ENCODE measurements at places on chromosomes 7 and 10.

DNA sequence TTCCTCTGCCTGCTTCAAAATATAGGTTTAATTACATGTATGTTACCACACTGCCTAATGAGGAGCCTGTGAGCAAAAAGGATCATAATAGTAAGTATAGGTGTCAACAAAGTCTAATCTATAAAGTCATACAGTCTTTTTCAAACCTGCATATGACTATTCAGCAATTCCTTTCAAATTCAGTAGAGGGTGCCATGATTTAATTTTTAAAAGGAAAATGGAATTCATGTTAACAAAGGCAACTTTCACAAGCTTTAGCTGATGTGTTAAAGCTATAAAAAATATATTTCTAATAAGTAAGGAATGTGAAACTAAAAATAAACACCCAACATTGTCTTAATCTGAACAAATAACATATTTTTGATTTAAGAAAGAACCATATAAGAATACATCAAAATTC, 52.1 kb downstream of the MPP7 start:
- no peak overlapping the region for H3K4me3 ChIP-seq
- peak; percentile 39 for DNase-seq
- peaks cover 11% of the 10 kb centered on the region for H3K27me3 ChIP-seq
- H3K4me1 ChIP-seq = peaks cover 28% of the 10 kb centered on the region
- H3K27ac ChIP-seq = no peak overlapping the region

DNA sequence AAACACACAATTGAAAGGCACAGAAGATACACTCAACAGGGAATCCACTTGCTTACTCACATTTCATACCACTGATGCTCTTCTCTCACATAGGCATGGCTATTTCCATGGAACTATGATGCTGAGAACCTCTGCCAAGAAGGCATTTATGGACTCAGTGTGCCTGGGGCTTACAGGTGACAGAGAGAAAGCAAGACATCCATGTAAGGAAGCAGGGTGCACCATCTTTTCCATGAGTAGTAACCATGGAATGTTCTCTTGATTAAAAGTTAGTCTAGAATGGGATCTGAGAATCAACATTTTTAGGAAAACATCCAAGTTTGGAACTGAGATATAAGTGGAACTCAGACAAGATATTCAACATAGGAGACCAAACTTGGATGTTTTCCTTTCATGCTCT, 52.5 kb upstream of the MACC1 start:
- H3K4me3 ChIP-seq = no peak overlapping the region
- H3K27me3 ChIP-seq = no peaks in the 10 kb centered on the region
- peak; percentile 3 for DNase-seq
- H3K36me3 ChIP-seq = no peaks in the 10 kb centered on the region
- no peak overlapping the region for H3K27ac ChIP-seq

GRCh38 chr10:93296151-93296550, 186.0 kb downstream of the MYOF start:
- H3K4me3 ChIP-seq = no peak overlapping the region
- no peak for DNase-seq
- peaks cover 3% of the 10 kb centered on the region for H3K27me3 ChIP-seq
- no peaks in the 10 kb centered on the region for H3K36me3 ChIP-seq

DNA sequence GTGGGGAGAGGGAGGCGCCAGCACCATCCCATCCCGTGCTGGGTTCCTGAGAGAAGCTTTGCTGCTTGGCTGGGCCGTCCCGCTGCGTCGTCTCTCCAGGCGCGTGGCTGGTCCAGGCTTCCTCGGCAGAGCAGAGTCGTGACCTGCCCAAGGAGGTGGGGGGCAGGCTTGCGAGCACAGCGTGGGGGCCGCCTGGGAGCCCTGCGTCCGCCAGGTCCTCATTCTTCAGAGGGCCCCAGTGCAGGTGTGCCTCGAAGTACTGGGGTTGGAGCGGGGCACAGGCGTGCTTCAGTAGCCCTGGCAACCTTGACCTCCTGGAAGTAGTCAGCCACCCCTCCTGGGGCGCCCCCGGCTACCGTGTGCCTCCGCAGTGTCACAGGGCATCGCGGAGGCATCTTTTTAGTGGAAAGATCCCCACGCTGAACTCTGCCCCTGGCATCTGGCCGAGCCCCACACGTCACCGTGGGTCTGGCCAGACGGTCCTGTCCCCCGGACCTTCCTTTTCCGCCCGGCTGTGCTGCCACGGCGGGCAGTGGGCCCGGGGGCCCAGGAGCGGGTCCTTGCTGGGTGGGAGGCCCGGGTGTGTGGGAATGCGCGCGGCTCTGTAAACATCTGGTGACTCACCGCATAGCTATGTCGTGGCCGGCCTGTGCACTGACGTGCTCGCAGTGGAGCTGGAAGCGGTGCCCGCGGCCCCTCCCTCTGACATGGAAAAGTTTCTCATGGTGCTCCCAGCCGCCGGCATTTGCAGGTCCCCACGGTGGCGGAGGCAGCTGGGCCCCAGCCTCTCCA, 6.4 kb downstream of the MAFK start:
- H3K4me3 ChIP-seq = peak overlapping the region; percentile 91
- H3K4me1 ChIP-seq = peaks cover 44% of the 10 kb centered on the region
- DNase-seq = peak; percentile 98
- peaks cover 20% of the 10 kb centered on the region for H3K27me3 ChIP-seq
- peak overlapping the region; percentile 100 for H3K27ac ChIP-seq

DNA sequence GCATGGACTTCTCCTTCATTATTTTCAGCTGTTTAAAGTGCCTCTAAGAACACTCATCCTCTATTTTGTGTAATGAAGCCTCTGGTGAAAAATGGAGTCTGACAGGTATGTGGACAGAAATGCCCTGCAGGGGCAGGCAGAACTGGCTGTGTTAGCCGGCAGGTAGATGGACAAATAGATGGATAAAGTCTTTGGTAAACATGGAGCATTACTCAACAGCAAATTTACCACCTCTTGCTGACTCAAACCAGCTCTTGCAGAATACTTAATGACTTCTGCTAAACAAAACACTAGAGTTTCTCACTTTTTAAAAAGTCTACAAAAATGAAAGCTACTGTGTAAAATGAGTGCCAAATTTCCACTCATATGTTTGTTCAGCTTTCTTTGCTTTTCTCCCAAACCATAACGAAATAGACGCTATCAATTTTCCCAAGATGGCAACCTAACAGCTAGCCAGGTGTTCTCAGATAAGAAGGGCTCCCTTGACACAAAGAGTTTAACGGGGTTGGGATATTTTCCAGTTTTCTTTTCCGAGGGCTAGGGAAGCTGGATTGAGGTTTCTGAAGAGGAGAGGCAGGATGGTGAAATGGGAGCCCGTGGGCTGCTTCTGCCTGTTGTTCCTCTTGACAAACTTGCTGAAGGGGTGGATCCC, 71.9 kb upstream of the HABP2 start:
- peaks cover 14% of the 10 kb centered on the region for H3K4me1 ChIP-seq
- no peak overlapping the region for H3K4me3 ChIP-seq
- H3K27me3 ChIP-seq = peaks cover 6% of the 10 kb centered on the region
- no peak overlapping the region for H3K27ac ChIP-seq
- peaks cover 19% of the 10 kb centered on the region for H3K36me3 ChIP-seq
- no peak for DNase-seq

DNA sequence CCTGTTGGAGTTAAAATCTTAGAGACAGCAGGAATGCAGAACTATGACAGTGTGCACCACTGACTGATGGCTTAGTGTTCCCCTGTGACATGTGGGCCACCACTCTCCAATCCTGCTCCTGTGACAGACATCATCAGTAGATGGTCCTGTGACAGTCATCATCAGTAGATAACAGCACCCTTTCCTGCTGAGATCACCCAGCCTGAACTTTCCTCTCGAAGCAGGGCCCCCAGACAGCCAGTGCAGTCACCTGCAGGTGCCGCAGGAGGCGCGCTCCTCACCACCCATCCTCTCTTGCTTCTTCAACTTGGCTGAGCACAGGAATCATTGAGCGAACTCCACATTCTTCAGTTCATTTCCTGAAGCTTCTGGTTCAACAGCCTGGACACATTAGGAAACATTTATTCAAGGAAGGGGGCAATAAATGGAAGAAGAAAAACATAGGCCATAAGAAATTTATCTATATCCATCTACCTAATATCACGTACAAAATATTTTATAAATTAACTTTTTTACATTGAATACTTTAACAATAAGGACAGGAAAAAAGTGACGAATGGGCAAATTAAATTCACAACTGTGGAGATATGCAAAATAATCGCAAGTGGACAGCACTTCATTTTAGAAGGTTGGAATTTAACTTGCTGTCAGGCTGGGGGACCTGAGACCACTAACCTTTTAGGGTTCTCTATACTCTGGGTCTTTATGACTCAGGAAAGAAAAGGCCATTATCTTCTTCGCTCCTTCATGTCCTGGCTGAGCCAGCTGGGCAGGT, 32.0 kb upstream of the MKI67 start:
- H3K27ac ChIP-seq = no peak overlapping the region
- no peaks in the 10 kb centered on the region for H3K4me1 ChIP-seq
- peaks cover 20% of the 10 kb centered on the region for H3K27me3 ChIP-seq
- no peak overlapping the region for H3K4me3 ChIP-seq

DNA sequence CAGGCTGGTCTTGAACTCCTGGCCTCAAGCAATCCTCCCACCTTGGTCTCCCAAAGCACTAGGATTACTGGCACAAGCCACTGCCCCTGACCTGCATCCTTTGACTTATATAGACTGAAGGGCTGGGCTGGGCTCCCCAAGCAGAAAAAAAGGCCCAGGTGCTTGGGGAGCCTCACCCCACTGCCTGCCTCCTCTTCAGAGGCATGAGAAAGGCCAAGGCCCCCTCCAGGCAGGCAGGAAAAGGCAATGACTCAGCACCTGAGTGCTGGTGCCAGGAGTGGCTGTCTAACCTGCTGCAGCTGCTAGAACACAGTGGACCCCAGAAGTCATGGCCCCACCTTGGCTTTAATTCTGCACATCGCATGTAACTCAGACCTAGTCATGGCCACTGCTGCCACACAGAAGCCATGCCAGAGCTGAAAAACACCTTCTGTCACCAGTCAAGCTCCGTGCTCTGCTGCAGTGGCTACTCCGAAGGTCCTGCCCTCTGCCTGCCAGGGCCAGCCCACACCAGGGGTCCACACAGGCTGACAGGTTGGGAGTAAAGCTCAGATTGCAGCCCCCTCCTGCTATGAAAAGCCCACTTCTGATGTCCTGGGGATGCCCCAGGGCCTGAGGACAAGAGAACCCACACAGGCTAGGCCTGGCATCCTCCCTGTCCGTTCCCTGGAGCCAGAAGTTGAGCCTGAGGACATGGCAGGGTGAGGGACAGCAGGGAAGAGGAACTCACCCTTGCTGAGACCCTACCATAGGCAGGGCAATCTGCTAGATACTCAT, 48.5 kb downstream of the GRID1 start:
- H3K4me3 ChIP-seq = no peak overlapping the region
- peaks cover 11% of the 10 kb centered on the region for H3K27me3 ChIP-seq

- no peak for DNase-seq
- H3K27me3 ChIP-seq = no peaks in the 10 kb centered on the region
- H3K4me3 ChIP-seq = peak overlapping the region; percentile 96
- H3K36me3 ChIP-seq = peaks cover 16% of the 10 kb centered on the region
- peaks cover 88% of the 10 kb centered on the region for H3K4me1 ChIP-seq
Observed at GRCh38 chr10:112957640-112958092, 7.6 kb downstream of the TCF7L2 start.

GRCh38 chr7:10863476-10863875, 110.2 kb upstream of the PHF14 start:
- no peak overlapping the region for H3K4me3 ChIP-seq
- no peak for DNase-seq
- H3K27ac ChIP-seq = no peak overlapping the region

DNA sequence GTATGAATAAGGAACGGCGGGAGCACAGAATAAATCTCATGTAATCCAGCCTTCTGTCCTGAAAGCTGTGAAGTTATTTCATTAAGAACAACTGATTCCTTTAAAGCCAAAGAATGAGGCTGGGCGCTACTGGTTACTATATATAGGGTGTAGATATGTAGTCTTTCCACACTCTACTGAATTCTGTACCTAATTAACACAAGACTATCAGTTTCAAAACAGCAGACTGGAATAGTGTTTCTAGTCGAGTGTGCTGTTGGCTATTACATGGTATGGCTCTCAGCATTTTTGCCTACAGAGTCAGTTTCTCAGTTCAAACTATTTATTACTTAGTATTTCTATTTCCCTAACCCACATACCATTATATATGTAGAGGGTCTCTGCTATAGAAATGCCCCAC, 163.3 kb downstream of the THSD7A start:
- H3K27ac ChIP-seq = no peak overlapping the region
- no peaks in the 10 kb centered on the region for H3K36me3 ChIP-seq
- H3K27me3 ChIP-seq = no peaks in the 10 kb centered on the region
- no peak overlapping the region for H3K4me3 ChIP-seq
- DNase-seq = no peak

DNA sequence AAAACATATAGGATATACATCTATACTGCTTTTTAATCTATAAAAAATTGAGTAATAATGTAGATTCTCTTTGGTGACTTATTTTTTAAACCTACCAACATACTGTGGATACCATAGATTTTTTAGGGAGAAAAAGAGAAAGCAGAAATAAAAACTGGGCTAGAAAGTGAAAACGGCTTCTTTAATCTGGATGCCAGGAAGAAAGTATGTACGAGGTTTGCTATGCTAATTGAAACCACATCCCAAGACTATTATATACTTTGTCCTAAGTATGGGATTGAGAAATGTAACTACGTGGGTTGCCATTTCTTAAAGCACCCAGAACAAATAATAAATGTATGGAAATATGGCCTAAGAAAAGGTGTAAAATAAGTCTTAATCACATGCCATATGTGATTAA, 129.0 kb upstream of the NFE2L3 start:
- H3K4me1 ChIP-seq = no peaks in the 10 kb centered on the region
- no peak overlapping the region for H3K27ac ChIP-seq
- no peak overlapping the region for H3K4me3 ChIP-seq

- peaks cover 30% of the 10 kb centered on the region for H3K4me1 ChIP-seq
- peaks cover 5% of the 10 kb centered on the region for H3K36me3 ChIP-seq
- DNase-seq = no peak
- H3K27ac ChIP-seq = no peak overlapping the region
Observed at GRCh38 chr7:47952224-47952623, 4.0 kb upstream of the PKD1L1 start.

- peaks cover 3% of the 10 kb centered on the region for H3K27me3 ChIP-seq
- peaks cover 4% of the 10 kb centered on the region for H3K36me3 ChIP-seq
- DNase-seq = no peak
Observed at GRCh38 chr7:28081016-28081415, 99.6 kb downstream of the JAZF1 start.

DNA sequence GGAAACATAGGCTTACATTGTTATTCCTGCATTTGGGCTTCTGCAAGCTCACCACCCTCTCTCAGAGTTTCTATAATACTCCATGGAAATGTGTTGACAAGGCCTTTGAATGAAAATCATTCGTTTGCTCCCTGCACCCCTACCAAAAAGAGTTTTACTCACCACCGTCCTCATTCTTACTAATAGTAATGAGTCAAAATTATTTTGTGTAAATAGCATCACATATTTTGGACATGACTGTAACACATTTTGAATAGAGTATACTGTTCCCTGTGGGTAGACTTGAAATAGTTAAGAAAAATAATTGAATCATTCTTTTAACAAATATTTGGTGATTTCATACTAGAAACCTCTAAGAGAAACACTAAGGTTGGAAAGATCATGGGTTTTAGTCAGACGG, 84.6 kb downstream of the AKAP9 start:
- DNase-seq = peak; percentile 73
- peak overlapping the region; percentile 3 for H3K4me3 ChIP-seq
- H3K27ac ChIP-seq = peak overlapping the region; percentile 49
- H3K36me3 ChIP-seq = peaks cover 25% of the 10 kb centered on the region
